ENCODE measurements at places on chromosomes 1 and 21.
A peak's percentile ranks its signal among the peaks of the same experiment; 100 is the strongest.

GRCh38 chr1:188822248-188822647 lies 1655.4 kb downstream of the BRINP3 start:
- DNase-seq = no peak

GRCh38 chr1:114828251-114828650 lies 26.4 kb upstream of the SYCP1 start:
- DNase-seq = no peak

GRCh38 chr1:162899422-162900146 lies 38.6 kb upstream of the CCDC190 start:
- no peak for DNase-seq

DNA sequence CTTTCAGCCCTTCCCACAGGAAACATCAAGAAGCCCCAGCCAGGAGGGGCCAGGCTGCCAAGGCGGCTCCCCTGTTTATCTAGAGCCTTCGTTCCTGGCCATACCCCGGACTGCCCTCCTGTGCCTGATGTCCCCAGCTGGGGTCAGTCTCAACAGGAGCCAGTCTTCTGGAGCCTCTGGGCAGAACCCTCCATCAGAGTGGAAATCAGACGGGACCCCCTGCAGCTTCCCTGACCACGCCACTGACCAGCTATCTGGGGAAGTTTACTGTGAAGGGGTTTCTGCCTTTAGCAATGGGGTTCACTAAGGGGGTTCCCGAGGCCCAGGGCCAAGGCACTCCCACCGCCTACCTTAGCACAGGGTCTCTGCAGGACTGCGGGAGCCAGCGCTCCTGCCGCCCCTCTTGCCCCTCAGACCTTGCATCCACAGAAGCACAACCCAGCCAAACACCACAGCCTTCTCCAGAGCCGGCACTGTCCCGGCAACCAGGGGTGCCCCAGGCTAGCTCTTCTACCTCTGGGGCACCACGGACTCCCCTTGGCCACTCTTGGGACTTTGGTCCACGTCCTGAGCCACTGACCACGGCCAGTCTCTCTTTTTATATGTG lies 3.5 kb upstream of the MTFR1L start:
- no peak for DNase-seq

GRCh38 chr21:41520560-41521442 lies 12.8 kb upstream of the TMPRSS2 start:
- no peak for DNase-seq

DNA sequence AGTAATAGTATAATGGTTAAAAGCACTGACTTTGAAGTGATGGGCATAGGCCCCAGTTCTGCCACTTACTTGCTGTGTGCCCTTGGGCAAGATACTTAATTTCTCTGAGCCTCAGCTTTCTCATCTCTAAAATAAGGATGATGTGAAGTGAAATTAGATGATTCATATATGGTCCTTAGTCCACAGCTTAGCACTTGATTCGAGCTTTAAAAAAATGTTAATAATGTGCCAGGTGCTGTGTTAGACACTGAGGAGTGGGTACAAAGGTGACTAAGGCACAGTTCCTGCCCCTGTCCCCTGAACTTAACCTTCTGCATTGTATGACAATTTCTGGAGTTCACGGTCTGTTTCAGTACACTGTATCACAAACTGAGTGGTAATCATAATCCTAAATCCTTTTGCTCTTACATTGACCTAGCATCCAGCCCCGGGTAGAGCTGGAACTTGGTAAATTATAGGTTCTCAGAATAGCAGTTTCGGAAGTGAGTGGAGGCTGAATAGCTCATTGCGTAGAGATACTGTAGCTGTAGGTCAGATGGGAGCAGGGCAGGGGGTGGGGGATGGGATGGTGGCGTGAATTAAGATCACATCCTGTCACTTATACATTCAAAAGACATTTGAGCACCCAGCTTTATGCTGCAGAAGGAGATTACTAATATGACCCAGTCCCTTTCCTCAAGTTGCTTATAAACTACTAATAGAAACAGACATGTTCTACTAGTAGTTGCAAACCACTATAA lies 1.5 kb downstream of the ZNF691 start:
- DNase-seq = no peak

GRCh38 chr21:42357307-42357706 lies 6.5 kb upstream of the TFF2 start:
- no peak for DNase-seq

DNA sequence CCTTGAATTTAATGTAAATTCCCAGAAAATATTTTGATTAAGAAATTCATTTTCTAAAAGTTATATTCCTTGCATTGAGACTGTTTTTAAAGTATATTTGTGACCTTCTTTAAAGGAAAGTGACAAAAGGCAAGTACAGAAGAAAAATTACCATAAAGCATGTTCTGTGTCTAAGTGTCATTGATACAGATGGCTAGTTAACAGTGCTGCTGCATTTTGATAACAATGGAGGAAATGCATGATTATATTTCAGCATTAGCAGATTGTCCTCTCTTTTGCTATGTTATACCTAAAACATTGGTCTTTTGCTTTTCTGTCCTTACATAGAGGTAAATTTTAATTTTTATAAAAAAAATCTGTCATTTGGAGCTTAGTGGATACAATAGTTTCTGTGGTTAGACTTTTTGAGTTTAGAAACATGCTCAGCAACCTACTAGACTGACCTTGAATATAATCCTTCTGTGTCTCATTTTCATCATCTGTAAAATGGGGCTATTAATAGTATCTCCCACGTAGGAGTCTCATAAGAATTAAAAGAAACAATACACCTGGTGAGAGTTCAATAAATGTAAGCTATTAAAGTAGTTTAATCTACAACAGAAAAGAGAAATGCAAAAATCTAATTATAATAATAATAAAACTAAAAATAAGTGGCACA lies 51.1 kb upstream of the RGS21 start:
- no peak for DNase-seq

DNA sequence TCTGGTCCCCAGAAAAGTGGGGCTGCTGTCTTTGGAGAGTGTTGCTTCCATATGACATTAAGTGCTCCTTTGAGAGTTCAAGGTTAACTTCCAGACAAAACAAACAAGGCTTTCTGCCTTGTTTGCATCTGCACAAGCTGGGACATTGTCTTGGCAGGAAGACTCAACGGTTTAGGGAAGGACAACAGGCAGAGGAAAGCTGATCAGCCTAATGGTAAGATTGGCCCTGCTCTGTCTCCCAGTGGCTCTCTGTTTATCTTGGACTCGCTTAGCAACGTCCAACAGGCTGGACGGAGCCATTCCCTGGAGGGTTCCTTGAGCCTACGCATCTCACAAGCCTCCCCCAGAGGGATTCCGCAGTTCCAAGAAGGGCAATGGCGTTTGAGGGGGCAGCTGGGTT lies 62.2 kb upstream of the SLC44A3 start:
- no peak for DNase-seq

- no peak for DNase-seq
Measured at GRCh38 chr1:5053744-5054143, 399.3 kb downstream of the AJAP1 start.

DNA sequence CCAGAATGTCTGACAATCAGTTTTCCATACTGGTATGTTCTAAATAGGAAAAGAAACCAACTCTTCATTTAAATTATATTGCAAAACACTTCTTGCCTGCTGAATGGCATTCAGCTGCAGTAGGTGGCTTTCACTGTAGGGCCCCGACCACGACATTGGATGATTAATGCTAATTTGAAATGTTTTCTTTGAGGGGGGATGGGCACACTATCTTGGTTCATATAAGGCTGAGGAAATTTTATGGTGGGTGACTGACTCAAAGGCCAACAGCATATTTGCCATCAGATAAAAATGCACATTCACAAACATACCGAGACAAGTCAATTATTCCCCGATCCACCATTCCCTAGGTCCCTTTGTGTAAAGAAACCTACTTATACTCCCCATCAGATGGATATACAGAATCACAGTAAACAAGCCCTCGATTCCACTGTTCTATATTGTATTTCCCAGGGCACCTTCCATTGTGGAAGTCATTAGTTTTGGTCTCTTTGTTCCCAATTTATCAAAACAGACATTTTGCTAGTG lies 464.2 kb upstream of the DAB1 start:
- no peak for DNase-seq

DNA sequence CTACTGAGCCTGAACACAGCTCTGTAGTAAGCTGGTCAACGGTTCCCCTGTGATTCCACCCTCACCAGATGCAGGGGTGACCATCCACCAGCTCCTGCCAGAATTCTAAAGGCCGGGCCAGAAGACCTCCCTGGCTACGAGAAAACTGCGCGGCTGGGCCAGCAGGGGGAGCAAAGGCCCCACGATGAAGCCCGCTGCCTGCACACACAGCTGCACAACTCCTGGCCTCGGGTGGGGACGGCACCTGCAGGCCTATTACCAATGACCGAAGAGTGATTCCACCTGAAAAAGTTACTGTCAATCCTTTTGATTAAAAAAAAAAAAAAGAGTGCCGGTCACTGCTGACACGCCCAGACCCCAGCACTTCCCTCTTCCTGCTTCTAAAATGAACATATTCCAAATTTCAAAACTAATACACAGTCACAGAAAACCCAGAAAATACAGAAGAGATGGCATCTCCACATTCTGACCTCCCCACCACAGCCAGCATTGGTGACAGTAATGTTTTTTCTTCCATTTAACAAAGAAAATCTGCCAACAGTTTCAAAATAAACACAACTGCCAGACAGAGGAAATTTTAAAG lies 49.8 kb upstream of the RIPK4 start:
- peak; percentile 52 for DNase-seq

- no peak for DNase-seq
Measured at GRCh38 chr1:111906816-111907215, 82.7 kb downstream of the KCND3 start.

DNA sequence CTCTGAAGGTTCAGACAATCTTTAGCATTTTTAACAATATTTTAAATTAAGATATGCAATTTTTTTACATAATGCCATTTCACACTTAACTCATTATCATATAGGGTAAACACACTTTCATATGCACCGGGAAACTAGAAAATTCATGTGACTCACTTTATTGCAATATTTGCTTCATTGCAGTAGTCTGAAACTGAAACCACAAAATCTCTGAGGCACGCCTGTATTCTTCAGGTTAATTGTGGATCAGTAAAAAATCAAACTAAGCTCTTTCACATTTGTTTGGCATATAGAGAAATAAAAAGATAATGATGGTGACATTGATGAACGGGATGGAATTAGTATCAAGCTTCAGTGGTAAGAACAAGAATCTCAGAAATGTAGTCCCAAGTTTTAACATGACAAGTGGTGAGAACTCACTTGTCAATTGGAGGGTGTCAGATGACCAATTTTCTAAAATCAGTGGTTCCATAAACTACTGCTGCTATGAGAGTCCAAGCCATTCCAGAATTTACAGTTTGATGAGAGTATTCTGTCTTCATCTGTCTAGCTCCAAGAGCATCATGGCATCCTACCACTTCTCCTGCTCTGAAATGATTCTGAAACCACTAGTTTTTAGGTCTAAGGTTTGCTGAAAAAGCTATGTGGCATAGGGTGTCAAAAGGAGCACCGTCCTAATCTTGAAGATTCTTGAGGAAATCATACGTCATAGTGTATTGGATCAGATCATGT lies 281.0 kb downstream of the PTPRC start:
- peak; percentile 57 for DNase-seq

DNA sequence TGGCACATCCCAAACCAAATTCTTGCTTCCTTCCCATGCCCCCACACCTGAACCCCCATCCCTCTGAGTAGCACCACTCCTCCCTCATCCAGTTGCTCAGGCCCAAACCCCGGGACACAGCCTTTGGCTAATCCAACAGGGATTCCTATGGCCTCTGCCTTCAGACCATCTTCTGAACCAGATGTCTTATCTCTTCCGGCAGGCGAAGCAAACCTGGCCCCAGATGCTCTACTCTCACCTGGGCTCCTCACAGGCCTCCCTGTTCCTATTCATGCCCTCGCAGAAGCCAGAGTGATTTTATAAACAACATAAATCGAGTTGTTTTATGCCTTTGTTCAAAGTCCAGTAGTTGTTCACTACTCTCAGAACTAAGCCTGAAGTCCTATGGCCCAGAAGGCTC lies 12.5 kb upstream of the KCNA2 start:
- no peak for DNase-seq

DNA sequence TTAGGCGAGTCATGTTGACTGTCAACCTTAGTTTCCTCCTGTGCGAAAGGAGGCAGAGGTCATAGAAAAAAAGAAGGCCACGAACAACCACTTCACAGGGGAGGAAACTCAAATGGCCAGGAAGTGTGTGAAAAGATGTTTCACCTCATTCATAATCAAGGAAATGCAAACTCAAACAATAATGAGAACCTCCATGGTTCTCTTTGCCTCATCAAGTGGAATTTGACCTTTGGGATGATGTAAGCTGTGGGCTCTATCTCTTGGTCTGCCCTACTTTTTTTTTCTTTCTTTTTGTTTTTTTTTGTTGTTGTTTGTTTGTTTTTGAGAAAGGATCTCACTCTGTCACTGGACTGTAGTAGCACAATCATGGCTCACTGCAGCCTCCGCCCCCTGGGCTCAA lies 55.9 kb upstream of the GRHL3 start:
- DNase-seq = no peak

- peak; percentile 26 for DNase-seq
Measured at GRCh38 chr1:2786329-2787162, 14.9 kb downstream of the TTC34 start.

DNA sequence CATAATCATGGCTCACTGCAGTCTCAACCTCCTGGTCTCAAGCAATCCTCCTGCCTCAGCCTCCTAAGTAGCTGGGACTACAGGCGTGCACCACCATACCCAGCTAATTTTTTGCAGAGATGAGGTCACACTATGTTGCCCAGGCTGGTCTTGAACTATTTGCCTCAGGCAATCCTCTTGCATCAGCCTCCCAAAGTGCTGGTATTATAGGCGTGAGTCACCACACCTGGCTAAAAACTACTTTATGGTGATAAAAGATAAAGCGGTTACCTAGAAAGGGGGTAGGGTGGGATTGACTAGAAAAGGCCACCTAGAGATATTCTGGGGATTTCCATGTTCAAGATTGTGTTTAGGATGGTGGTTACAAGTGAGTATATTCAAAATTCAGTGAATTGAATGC lies 5.0 kb downstream of the TSTD1 start:
- DNase-seq = no peak

DNA sequence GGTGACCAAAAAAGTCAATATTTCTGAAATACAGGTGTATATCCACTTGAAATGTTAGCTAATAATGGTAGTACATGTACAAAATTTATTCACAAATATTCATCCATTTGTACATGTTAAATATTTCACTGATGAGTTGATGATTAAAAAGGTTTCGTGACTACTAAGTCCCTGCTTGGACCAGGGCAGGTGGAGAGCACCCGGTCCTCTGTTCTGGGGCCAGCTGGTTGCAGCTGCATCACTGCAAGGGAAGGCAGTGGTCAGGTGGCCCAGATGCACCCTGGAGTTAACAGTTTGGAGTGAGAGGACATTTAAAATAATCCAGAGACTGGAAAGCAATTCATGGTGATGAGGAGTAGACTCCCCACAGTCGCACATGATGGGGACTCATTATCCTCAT lies 141.2 kb downstream of the ZBTB18 start:
- no peak for DNase-seq

DNA sequence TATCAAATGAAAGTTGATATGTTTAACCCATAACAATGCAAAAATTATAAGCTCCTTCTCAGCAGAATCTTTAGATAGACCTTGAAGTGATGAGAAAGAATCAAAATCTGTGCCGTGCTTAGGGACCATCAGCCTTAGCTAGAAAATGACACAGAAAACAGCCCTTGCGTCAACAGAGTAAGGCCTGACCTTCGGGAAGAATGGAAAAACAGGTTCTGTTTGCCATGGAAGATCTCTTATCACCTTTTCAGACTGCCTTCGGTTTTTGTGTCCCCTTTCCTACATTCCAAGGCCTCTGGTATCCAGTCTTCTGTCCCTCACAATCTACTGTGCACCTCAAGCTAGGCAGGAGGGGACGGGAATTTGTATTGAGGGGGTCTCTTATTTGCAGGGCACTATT lies 37.6 kb upstream of the DPT start:
- no peak for DNase-seq

GRCh38 chr21:44643741-44644310 lies 2.4 kb upstream of the KRTAP10-11 start:
- no peak for DNase-seq
